ENCODE measurements at places on chromosomes 11 and 22. TPM values are rescaled to one million over a fixed set of nuclear protein-coding genes. Genes with fewer than 3 reads are reported as not detected.

The ZNF280B gene
- total RNA-seq = 2.0 TPM

The ENTHD1 gene
- total RNA-seq = not detected

The OR2D2 gene
- not detected for total RNA-seq

The GNG3 gene
- not detected for total RNA-seq

The OR10A4 gene
- total RNA-seq = not detected

Measured in mesangial cell (primary cell).